ENCODE measurements at places on chromosomes 1 and 21. TPM values are rescaled to one million over a fixed set of nuclear protein-coding genes. Genes with fewer than 3 reads are reported as not detected.

RAB3B gene
- total RNA-seq: under 0.01 TPM

TMEM52 gene
- total RNA-seq: 0.27 TPM

RBM11 gene
- 4.3 TPM for total RNA-seq

RASAL2 gene
- total RNA-seq: 5.4 TPM

NUDT4B gene
- 11.8 TPM for total RNA-seq

CLDN8 gene
- total RNA-seq: not detected

GREM2 gene
- total RNA-seq: not detected

NBPF4 gene
- total RNA-seq: 0.27 TPM

MTARC2 gene
- 0.27 TPM for total RNA-seq

PLA2G2C gene
- total RNA-seq: not detected

KCNA3 gene
- 37.2 TPM for total RNA-seq

LAMC1 gene
- 13.2 TPM for total RNA-seq

DMBX1 gene
- not detected for total RNA-seq

NID1 gene
- total RNA-seq: 0.27 TPM

AMY2B gene
- 7.3 TPM for total RNA-seq

NUDC gene
- 21.8 TPM for total RNA-seq

PDPN gene
- total RNA-seq: not detected

C1orf35 gene
- 18.6 TPM for total RNA-seq

LCE2B gene
- not detected for total RNA-seq

SLC25A34 gene
- 1.3 TPM for total RNA-seq

FAM177B gene
- total RNA-seq: 0.27 TPM

TNFRSF8 gene
- 0.27 TPM for total RNA-seq

SNX7 gene
- total RNA-seq: 0.54 TPM

SPATA46 gene
- total RNA-seq: not detected

DCST1 gene
- under 0.01 TPM for total RNA-seq

OLIG2 gene
- under 0.01 TPM for total RNA-seq

CFAP45 gene
- total RNA-seq: 0.81 TPM

MYCL gene
- total RNA-seq: 0.27 TPM

PRKAA2 gene
- under 0.01 TPM for total RNA-seq

SPRR2E gene
- not detected for total RNA-seq

DARS2 gene
- total RNA-seq: 10.8 TPM

PTGS2 gene
- 32.3 TPM for total RNA-seq

TFF2 gene
- not detected for total RNA-seq

KIF21B gene
- 10.8 TPM for total RNA-seq

ANKRD34A gene
- 0.27 TPM for total RNA-seq

AKT3 gene
- total RNA-seq: 13.7 TPM

MYOG gene
- not detected for total RNA-seq

NUF2 gene
- total RNA-seq: 1.6 TPM

SLC2A5 gene
- total RNA-seq: 63.8 TPM

RGS4 gene
- total RNA-seq: not detected

MCOLN2 gene
- total RNA-seq: 1.1 TPM

PRRX1 gene
- not detected for total RNA-seq

MPL gene
- total RNA-seq: 39.6 TPM

TNFRSF4 gene
- total RNA-seq: 4.3 TPM

KCNJ9 gene
- total RNA-seq: not detected

LRRC7 gene
- total RNA-seq: under 0.01 TPM

MTOR gene
- total RNA-seq: 40.7 TPM

CDC7 gene
- 3.8 TPM for total RNA-seq

RAB29 gene
- total RNA-seq: 14.0 TPM

FAM78B gene
- total RNA-seq: 0.27 TPM

RXFP4 gene
- not detected for total RNA-seq

Measured in hematopoietic multipotent progenitor cell (in vitro differentiated cells).